ENCODE measurements at places on chromosomes 12 and 14.

GRCh38 chr14:94341656-94342333 lies 18.7 kb upstream of the SERPINA6 start:
- DNase-seq: no peak

DNA sequence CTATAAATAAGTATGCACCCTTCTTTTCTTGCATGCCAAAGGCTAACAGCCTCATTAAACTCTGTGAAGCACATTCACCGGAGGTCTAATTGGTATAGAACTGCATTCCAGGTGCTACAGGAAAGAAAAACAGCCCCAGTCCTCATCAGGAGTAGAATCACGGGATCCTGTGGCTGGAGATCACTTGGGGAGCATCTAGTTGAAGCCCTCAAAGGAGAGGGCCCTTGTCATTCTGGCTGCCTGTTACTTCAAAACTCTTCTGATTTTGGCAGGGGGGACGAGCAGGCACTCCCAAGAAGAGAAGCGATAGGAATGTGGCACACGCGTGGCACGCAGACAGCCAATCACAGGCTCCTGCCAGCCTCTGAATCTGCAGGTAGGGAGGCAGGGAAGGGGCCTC lies 154.4 kb downstream of the TTC7B start:
- no peak for DNase-seq

DNA sequence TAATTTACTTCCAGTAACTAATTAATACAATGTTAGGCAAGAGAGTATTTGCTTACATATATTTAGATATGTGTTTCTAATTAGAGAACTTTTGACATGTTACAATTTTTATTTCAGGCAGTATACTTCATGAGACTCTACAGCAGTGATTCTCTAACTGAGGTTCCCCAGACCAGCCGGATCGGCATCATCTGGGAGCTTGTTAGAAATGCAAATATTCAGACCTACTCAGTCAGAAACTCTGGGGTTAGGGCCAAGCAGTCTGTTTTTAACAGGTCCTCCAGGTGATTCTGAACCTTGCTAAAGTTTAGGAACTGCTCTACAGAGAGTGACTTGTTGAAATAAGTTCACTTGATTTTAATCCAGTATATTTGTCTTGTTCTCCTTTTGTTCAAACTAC lies 46.5 kb downstream of the ARID2 start:
- DNase-seq: no peak

DNA sequence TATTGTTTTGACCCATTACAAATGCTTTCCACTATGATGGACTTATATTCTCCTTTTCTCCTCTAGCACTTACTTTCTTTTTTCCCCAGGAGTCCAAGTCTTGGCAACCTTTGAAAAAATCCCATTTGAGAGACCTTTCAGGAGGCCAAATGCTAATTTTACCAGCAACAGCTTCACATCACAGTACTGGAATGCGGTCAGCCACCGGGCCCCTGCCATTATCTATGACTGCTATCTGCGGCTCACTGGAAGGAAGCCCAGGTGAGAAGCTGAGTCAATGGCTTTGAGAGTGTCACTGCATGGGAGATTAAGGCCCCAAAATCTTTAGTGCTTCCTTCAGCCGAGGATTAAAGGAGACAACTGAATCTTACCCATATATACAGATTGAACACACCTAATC lies 64.2 kb downstream of the ERGIC2 start:
- no peak for DNase-seq

GRCh38 chr12:110540048-110540447 lies 37.9 kb downstream of the RAD9B start:
- no peak for DNase-seq

DNA sequence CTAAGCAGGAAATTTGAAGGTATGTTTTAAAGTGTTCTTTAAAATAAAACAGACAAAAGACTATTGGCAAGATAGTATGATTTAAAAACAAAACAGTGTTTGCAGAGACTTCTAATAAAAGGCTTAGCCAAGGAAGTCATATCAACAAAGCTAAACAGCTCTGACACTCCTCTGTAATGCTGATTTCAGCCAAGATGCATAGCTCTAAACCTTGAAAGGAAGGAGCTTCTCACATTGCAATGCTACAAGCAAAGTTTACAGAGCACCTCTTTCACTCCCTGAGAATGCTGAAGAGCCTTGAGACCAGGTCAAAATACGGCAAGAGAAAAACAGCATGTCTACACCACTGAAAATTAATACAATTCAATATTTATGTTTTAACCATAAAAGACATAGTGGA lies 51.8 kb downstream of the PARP11 start:
- no peak for DNase-seq
